KBM-7 (cell line): ENCODE measurements at places on chromosomes 5 and 9.
A peak's percentile ranks its signal among the peaks of the same experiment; 100 is the strongest.

DNA sequence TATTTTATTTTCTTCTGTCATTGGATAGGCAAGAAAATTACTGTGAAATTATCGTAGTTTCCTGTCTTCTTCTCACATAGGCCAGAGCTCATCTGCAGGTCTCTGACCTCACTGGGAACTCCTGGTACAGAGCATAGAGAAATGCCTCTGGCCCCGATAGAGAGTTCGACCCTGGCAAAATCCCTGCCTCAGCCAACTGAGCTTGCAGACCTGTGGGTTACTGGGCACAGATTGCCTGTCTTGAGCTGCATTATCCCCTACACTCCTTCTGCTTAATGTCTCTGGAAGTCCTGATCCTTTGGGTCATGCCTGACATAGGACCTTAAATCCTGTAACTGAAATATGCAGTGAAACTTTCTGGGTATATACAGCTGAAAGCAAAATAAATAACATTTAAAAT, 439.3 kb upstream of the CTNND2 start:
- no peak for DNase-seq

GRCh38 chr5:134982230-134982629, 14.5 kb downstream of the CATSPER3 start:
- no peak for DNase-seq

DNA sequence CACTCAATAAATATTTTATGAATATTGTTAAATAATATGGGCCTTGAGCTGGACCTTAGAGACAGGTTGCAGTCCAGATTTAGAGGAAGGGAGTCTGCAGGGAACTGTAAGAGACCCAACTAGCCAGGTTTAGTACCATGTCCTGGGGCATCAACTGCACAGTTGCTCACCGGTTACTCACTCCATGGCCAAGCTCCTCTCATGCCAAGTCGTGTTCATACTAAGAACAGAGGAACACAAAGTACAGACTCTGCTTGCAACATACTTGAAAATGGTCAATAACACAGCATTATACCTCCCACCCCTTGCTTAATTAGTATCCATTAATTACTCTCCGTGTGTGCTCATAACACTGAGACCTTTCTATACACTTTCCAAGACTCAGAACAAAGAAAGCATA, 317.6 kb upstream of the PIK3R1 start:
- DNase-seq: no peak

DNA sequence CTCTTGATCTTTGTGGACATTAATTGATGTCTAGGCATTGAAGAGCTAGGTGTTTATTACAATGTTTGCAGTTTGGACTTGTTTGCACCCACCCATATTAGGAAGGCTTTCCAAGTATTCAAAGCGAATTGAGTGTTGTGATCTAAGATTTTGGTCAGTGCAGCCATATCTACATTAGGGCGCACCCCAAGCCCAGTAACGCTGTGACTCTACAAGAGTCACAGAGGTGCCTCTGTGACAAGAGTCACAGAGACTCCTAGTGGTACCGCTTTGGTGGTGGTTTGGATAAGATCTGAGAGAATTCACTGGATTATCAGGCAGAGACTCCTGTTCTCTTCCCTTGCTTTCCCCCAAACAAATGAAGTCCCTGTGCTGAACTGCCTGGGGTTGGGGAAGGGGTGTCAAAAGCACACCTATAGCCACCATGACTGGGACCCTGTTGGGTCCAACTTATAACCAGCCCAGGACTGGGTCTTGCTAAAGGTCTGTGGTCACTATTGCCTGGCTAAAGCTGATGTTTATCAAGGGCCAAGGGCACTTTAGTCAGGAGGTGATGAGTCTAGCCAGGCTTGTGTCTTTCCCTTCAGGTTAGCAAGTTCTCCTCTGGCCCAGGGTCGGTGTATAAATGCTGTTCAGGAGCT, 114.1 kb upstream of the RIOK2 start:
- peak; percentile 58 for DNase-seq

GRCh38 chr5:177183142-177183541, 49.6 kb downstream of the NSD1 start:
- DNase-seq: no peak

DNA sequence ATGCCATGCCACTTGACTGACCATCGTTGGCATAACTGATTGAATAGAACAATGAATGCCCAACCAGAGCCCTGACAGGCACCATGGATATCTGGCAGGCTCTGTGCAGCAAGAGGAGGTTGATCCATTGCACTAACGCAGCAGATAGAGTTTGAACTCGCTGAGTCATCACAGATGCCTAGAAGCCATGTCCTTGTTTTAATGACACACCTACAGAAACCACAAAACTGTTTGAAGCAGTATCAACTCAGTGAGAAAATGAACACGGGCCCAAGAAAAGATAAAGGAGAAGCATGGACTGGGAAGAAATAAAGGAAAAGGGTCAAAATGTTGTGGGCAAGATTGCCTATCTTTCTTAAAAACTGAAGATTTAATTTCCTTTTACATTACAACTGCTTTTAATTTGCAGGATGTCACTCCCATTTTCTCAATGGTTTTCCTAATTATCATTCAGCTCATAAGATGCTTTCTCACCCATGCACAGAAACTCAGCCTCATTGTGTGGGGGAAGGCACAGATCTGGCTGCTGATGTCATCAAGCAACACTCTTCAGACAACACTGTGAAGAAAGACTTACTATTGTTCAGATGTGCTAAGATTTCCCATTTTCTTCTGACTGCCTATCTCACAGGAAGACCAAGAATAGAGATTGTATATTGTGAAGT, 129.0 kb downstream of the PIK3R1 start:
- peak; percentile 30 for DNase-seq

DNA sequence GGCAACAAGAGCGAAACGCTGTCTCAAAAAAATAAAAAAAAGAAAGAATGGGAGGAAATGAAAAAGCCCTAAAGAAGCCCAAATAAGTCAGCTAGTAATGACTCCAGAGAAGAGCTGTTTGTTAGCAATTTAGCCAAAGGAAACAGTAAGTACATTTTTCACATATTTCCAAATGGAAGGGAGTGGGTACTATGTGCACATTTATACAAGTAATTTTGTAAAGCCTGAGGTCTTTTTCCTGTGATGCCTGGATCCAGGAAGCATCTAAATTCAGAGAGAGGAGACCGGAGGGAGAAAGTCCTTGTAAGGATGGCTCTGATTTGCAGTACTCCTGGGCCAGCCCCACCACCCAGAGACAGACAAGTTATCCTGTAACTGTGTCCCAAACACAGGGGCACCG, 14.7 kb downstream of the FBP1 start:
- no peak for DNase-seq
